Brain (organoid and tissue), 16 donors: ENCODE measurements at places on chromosomes 5 and 9.
A peak's percentile ranks its signal among the peaks of the same experiment; 100 is the strongest.

- DNase-seq: no peak
Measured at GRCh38 chr5:146398826-146399225, 48.3 kb upstream of the TCERG1 start.

- no peak for DNase-seq
Measured at GRCh38 chr5:138605254-138605972, 30.2 kb upstream of the HSPA9 start.

DNA sequence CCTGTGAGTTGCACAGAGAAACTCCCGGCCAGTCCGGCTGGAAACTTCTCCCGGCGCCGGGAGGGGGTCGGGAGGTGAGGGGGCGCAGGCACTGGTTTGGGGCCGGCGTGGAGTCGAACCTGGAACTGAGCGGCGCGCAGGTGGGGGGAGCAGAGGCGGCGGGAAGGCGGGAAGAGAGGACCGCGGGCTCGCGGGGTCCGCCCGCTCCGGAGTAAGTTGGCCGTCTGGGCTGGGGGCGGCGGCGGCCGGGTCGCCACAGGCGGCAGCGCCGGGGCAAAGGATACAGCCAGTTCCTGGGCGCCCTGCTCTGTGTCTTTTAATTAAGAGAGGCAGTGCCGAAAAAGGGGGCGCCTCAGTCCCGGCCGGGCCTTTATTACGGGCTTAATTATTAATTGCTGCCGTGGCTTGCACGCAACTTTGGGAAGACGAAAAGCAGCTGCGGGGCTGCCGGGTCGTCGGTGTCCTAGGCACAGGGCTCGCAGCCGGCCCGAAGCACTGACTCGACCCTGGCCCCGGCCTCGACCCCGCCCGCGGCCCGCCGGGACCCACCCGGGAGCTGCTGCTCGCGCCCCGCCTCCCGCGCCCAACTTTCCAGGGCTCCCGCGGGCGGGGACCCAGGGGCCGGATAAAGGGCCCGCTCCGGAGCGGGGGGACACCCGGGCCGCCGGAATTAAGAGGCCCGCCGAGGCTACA lies 1.1 kb downstream of the NTNG2 start:
- no peak for DNase-seq

DNA sequence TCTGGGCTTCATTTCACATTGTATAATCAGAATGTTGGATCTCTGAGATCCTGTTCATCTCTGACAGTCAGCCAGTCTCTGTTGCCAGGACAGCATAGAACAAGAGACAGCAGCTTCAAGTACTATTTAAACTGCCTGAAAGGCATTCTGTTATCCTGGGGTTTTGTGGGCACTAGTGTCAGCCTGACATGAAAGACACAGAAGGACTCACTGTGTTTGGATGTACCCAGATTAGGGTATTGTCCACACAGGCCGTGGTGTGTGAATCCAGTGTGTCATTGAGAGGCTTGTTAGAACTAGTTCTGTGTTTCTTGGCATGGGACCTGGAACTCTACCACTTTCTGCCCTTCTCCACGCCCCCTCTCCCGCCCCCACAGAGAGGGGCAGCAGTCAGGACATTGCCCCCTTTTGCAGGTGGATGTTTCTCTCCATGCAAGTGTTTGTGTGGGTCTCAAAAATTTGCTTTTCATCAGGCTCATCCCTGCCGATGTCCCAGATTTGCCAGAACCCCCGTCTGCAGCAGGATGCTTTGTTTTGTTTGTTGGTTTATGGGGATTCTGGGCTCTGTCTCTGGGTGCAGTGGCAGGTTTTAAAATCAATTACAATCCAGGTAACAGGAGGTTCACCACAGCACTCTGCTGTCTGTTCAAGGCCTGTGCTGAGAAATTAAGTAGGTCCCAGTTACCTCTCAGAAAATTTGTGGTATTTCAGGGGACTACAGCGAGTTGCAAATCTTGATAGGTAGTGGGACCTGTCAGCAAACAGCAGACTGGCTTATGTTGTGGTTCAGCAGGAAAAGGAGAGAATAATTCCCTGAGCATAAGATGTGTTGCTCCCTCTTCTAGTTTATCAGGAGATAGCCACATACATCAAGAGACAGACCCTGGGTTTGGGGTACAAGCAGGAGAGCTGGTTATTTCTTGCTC lies 144.6 kb downstream of the DOCK2 start:
- DNase-seq: no peak

- DNase-seq: peak; percentile 84
Measured at GRCh38 chr9:122058709-122059108, 34.4 kb downstream of the TTLL11 start.

DNA sequence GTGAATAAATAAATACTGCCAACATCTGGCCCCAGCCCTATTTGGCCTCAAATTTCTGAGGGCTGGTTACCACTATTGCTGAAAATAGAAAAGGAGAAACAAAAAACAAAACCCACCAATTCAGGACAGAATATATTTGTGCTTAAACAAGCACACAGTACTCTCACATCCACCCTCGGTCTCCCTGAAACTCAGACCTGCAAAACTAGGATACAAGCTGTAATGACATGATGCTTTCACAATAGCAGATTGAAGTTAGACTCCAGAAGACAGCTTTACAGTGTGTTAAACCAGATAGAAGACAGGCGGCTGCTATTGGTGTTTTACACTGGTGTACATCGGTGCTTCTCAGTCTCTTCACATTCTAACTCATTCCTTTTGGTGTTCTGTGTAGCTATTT lies 214.9 kb upstream of the DMRT1 start:
- DNase-seq: no peak

DNA sequence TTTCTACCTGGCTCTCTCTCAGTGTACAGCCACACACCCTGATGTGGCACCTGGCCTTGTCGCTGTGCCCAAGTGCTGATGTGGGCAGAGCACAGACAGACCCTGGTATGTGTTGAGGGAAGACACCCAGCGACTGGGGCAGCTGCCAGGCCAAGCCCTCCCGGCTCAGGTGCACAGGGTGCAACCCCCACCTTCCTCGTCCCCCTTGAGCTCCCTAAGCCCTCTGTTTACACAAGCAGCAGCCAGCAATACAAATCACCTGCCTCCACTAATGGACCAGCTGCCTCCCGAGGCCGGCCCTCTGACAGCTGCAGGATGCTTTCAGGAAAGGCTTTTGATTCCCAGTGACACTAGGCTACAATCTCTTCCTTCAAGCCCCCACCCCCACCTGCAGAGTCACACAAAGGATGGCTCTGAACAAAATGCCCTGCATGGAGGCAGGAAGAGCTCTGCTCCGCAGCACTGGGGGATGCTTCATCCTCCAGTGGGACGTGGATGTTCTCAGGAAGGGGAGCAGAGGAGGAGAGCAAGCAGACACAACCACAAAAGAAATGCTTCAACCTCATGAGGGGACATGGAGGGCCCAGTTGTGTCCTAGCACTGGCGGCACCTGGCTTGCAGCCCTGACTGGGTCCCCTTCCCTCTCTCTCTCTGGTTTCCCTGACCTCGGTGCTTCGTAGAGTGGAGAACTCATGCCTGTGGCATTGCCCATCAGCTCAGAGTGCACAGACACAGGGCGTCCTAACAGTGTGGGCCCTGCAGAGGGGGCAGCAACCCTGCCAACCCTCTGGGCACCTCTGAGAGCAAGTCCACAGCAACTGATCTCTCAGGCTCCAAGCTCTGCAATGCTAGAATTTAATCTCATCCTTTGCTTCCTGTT lies 140.8 kb downstream of the BARX1 start:
- peak; percentile 72 for DNase-seq

DNA sequence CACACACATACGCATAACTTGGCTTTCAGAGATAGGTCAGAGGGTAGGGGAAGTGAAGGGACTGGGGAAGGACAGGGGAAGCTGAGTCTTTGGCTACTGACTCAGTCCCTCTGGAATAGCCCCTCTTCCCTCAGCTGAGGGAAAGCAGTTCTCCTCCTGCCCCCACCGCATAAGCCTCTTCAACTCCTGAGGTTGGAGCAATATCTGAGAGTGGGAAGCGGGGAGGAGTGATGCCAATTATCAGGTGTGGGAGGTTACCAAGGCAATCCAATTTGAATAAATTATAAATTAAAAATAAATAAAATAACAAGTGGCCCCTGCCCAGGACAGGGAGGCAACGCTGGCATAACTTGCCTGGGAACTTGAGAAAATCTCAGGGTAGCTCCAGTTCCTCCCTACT lies 1.7 kb upstream of the STOML2 start:
- DNase-seq: no peak

- DNase-seq: no peak
Measured at GRCh38 chr5:113243349-113243664, 191.5 kb downstream of the TSSK1B start.

GRCh38 chr9:79796411-79796810 lies 224.6 kb downstream of the TLE4 start:
- no peak for DNase-seq

- DNase-seq: no peak
Measured at GRCh38 chr9:127890053-127890452, 9.3 kb downstream of the ST6GALNAC6 start.

GRCh38 chr5:107301999-107302398 lies 368.7 kb downstream of the EFNA5 start:
- no peak for DNase-seq

DNA sequence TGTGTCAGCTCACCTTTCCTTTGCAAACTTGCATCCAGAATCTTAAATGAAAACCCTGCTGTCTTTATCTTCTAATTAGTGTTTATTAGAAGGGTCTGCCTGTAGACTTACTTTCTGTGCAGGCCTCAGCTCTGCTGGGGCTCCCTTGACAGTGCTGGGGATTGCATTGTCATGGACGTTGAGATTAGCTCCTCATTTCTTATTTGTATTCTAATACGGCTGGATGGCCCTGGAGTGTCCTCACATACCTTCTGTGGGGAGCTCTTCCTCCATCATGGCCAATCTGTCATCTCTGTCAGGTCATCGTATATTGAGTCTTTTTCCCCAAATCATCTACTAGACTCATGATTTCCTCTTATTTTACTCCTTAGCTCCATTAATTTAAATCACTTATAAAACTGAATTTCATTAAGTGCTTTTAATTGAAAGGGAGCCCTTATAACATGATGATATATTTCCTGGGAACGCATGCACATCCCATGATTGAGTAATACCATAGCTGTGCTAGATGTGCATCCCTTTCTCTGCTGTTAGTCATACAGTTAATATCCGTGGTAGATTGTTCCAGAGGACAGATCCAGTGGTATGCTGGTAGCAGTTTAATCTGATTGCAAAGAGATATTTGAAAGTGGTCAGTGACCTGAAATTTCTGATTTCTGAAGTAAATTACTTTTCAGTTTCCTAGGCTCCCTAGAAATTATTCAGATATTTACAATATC lies 61.6 kb downstream of the ICE1 start:
- no peak for DNase-seq

DNA sequence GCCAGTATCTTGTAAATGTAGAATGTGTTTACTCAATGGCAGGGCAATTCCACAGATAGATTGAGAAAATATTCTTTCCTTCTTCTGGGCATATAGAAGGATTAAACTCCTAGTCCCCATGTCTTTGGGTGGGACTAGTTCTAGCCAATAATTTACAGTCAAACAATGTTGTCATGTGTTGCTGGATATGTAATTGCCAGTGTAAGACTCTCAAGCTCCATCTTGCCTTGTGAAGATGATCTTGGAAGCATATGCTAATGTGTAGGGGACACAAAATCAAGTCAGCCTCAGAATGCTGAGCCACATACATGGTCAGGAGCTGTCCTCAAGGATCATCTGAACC lies 386.9 kb downstream of the CETN3 start:
- DNase-seq: no peak

DNA sequence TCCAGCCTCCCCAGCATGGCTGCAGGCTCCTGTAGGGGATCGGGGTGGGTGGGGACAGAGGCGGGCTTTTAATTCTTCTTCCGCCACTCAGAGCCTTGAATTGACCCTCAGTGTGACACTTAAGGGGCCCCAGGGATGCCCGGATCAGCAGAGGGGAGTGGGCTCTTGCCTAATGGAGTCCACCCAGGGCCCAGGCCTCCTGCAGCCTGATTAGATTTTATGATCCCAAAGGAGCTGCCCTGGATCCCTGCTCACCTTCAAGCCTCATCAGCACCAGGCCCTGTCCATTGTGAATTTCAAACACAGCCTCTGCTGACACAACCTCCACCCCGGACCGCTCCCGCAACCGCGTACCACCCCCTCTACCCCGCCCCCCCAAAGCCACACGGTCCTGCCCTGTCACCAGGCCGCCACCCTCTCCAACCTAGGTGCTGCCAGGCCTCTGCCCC lies 214.1 kb upstream of the IER5L start:
- DNase-seq: no peak

DNA sequence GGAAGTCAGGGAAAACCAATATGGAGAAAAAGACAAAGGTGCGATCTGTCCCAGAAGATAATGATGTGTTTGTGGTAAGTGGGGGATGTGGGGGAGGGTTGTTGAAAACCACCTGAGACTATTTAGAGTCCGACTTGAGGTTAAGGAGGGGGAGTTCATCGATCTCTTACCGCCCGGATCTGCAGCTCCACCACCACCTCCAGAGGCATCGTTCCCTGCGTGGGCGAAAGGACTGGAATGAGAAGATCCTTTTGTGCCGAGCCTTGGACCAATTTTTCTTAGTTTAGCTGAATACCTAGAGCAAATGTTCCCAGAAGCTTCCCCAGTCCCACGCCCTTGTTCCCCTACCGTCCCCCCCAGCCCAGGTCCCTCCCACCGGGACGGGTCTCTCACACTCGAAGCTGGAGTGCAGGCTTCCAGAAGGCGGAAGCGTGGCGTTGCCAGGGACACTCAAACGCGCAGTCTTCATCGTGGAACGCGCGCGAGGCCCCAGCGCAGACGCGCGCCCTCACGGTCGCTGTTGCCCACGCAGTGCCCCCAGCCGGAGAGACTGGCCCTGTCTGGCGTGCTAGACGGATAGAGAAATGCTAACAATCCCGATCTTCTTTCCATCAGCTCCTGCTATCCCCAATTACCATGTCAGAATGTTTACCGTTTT lies at the start of gene SPATA6L:
Gene SPATA6L (minus strand): TSS at position 439 of the 658 bp plus-strand sequence. CDS start 230 bp downstream, at position 209.
- peak; percentile 82 for DNase-seq

DNA sequence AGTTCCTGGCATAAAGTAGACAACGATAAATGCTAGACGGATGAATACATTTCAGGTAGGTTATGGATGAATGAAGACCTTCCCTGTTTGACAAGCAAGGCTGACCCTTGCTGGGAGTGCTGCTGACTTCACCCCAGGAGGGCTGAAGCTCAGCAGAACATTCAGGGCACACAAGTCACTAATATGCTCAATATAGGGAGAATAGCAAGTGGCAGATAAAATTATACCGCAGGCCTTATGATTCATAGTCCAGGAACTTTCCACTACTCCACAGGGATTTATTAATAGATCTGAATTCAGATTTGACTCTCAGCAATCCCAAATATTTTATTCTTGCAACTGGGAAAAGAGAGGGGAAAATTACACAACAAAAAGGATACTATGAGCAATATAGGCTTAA lies 38.2 kb upstream of the GRAMD2B start:
- no peak for DNase-seq

GRCh38 chr5:150556859-150557508 lies 49.1 kb downstream of the NDST1 start:
- DNase-seq: peak; percentile 73

DNA sequence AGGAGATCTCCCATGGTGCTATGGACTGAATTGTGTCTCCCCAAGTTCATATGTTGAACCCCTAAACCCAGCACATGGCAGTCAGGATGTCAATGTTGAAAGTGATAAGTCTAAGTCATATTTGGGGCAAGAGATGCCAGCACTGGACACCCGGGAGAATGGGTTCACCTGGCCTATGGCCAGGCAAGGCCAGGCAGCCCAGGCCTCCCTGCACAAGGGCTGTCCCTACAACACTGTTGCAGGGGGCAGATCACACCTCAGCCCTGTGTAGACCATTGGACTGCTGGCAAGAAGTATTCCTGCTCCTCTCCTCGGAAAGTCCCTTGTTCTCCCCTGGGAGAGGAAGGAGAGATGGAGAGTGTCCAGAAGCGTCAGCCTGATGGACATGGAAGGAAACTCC lies 240.5 kb downstream of the GADD45G start:
- no peak for DNase-seq

GRCh38 chr9:99601571-99602111 lies 220.0 kb upstream of the NR4A3 start:
- DNase-seq: no peak
